Fibroblast of skin of back (primary cell): ENCODE measurements at places on chromosomes 3 and 15.
A peak's percentile ranks its signal among the peaks of the same experiment; 100 is the strongest.

DNA sequence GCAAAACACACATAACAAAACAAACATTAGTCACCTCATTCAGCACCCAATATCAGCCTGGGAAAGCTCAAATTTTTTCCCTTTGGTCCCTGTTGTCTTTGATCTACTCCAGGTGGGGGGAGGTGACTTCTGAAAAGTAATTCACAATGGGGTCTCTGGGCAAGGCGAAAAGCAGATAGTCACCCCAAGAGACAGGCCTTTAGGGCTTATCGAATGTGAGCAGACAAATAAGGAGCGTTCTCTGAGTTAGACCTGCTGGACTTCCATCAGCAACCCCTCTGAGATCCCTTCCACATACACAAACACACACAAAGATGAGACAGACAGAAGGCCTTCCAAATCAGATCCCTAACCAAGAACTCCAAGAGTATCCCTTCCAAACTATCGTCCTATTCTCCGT is 171.0 kb upstream of the SMAD3 start:
- no peak for DNase-seq

GRCh38 chr3:101571028-101571895 is 2.7 kb upstream of the PCNP start:
- DNase-seq: no peak

DNA sequence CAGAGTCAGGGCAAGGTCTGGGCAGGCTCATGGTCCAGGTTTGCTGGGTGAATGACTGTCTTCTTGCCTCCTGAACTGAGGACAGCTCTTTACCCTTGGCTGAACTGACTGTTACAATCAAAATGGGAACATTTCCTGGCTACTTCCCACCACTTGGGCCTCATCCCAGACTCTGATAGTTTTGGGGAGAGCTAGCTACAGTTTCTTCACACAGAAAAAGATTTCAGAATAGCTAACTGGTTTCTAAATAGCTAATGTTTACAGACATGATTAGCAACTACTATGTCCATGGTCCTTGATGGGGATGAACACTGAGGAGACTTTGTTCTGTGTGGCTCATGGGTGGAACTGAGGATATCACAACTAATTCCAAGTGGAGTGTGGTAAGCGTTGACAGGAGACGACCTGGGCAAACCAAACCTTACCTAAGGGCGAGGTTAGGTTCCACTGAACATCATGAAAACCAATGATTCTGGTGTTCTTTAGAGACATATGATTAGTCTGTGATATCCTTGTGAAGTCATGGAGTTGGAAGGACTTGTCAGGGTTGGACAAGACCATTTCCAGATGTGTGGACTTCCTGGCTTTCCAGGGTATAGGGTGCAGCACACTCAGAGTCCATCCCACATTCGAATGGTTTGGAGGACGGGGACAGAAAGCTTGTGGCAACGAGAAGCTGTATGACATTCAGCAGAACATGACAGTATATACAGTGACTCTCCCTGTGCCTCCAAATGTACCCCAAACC is 7.3 kb downstream of the ALPK3 start:
- DNase-seq: no peak

- peak; percentile 13 for DNase-seq
Measured at GRCh38 chr3:78235841-78236240, 1195.9 kb downstream of the ROBO2 start.

DNA sequence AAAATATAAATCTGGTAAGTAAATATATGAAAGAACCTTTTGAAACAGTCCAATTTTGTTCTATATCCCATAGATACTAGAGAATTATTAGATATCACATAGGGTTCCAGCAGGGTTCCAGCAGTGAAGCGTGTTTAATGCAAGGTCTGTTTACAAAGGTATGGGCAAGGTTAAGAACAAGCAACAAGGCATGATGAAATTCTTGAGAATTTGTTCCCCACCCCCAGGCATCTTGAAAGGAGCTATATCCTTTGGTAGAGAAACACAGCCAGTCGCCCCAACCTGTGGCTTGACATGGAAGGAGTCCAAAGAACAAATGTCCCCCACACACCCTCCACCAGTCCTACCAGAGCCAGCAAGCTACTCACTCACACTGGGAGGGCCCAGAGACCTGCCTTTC is 18.6 kb upstream of the FNDC3B start:
- DNase-seq: no peak

DNA sequence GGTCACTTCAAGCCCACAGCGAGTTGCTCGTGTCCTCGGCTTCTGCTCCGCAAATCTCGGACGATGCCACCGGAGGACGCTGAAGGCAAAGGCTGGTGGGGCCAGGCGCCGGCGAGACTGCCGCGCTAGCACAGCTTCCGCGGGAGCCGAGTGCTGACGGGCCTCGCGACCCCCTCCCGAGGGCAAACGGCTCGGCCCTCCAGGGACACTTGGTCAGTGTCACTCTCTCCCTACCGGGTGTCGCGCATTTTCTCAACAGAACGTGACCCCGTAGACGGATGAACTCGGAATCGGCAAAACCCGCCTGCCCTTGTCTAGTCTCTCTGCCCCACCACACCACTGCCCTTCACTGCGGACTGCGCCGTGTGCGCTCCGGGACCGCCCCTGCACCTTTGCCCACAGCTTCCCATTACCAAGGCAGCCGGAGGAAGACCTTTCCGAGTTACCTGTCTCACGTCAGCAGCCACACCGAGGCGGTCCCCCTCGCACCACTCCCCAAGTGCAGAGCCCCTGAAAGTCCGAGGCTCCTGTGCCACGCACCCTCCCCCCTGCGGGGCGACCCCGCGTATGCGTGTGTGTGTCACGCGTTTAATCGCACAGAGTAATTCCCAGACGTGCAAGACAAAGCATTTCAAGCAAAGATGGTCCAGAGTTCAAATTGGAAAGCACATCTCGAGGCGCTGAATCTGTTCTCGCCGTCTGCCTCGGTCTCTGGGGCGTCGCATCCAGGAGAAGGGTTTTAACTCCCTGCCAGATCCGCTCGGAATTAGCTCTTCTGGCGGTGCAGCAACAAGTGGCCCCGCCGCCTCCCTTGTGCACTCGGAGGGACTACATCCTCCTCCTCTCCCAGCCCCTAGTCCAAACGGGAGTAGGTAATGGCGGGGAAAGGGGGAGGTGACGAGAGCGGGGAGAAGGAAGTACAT is 245.0 kb upstream of the TOPAZ1 start:
- DNase-seq: peak; percentile 67

GRCh38 chr3:195557322-195557721 is 14.2 kb upstream of the PPP1R2 start:
- DNase-seq: no peak

GRCh38 chr15:71259866-71260265 is 144.6 kb downstream of the THSD4 start:
- DNase-seq: no peak
